ENCODE measurements at places on chromosomes 4 and X.

DNA sequence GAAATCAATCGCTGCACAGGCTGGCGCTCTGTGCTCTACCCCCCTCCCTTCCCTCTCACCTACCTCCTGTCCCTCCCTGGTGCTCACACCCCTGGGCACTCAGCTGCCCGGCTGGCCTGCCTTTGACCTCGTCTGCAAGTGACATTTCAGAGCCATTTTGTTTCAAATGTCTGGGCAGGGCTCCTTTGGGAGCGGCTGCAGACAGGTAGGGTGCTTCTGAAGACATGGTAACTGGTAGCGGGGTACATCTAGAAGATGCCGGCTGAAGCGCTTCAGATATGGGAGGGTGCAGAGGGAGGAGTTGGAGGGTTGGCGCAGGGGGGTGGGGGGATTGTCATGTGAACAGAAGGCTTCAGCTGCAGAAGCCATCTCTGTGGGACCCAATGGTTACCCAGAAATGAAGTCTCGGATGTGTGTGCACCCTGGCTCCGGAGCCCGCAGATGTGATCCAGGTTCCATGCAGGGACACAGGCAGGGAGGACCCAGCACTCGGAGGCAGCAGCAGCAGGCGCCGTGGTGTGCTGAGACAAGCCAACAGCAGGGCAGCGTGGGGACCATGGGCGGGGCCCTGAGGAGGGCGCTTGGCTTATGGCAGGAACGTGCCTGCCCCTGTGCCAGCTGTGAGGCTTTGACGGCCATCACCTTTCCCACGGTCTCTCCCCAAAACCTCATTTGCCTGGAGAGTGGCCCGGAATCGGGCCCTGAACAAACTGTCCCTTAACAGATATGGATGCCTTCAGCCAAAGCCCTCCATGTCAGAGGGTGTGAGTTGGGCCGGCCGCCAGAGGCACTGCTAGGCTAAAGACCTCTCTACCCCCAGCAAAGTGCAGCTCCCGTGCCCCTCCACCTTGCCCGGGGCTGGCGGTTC lies 7.6 kb upstream of the DUSP9 start:
- DNase-seq = no peak

DNA sequence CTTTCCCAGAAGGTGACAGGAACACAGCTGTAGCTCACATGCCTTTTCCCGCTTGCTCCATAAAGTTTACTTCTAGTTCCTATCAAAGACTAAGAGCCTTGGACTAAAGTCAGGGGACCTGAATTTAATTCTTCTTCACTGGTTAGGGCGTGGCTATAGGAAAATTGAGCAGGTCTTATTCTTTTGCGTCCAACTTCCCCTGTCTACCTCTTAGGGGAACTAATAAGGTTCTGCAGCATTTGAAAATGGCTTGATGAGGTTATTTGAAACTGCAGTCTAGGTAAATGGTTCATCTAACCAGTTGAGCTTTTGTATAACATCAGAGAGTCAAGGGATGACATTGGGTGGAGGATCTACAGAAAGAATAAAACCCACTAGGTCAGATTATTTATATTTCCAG lies 2.6 kb downstream of the ARHGAP10 start:
- DNase-seq = no peak

GRCh38 chr4:116724249-116724648 lies 361.1 kb downstream of the TRAM1L1 start:
- no peak for DNase-seq

DNA sequence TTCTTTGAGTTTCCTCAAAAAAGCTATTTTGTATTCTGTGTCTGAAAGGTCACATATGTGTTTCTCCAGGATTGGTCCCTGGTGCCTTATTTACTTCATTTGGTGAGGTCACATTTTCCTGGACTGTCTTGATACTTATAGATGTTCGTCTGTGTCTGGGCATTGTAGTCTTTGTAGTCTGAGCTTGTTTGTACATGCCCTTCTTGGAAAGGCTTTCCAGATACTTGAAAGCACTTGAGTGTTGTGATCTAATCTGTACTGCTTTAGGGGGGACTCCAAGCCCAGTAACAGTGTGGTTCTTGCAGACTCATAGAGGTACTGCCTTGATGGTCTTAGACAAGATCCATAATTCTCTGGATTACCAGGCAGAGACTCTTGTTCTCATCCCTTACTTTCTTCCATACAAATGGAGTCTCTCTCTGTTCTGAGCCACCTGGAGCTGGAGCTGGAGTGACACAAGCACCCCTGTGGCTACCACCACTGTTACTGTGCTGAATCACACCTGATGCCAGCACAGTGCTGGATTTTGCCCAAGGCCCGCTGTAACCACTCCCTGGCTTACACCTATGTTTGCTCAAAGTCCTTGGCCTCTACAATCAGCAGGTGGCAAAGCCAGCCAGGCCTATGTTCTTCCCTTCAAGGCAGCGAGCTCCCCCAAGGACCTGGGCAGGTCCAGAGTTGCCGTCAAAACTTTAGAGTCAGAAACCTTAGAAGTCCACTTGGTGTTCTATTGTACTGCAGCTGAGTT lies 72.3 kb upstream of the EFHC2 start:
- no peak for DNase-seq

GRCh38 chr4:113981591-113981990 lies 2.1 kb upstream of the ARSJ start:
- no peak for DNase-seq

- DNase-seq = no peak
These were observed 181.6 kb upstream of the NOCT start for GRCh38 chr4:138833974-138834373.

DNA sequence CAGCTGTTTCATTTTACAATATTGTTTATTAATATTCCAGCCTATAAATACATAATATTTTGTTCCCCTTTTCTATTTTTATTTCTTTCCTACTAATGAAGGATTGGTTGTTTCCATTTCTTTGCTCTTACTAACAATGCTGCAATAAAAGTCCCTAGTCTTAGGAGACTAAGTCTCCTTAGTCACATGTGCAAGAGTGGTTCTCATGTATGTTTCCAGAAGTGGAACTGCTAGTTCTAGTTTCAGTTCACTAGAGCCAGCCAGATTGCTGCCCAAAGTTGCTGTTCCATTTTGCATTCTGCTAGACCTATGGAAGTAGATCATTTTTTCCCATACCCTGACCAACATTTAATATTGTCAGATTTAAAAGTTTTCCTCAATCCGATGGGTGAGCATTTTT lies 44.3 kb downstream of the CNGA1 start:
- DNase-seq = no peak

GRCh38 chr4:82899374-82900065 lies 1.0 kb upstream of the THAP9 start:
- no peak for DNase-seq

DNA sequence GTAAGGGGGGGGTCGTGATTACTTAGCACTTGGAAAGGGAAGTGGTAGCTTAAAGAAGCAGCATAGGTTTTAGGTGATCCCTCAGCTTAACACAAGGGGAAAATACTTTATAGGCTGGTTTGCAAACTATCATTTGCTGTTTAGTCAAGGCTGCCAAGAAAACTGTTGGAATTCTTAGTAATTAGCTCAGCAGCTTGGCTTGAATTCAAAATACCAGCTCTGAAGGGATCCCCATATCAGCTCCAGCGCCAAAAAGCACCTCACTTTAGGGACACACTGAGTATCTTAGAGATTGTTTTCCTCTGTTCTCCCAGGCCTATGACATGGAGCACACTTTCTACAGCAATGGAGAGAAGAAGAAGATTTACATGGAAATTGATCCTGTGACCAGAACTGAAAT lies 8.8 kb downstream of the TNMD start:
- DNase-seq = no peak

GRCh38 chr4:151692443-151692782 lies 68.4 kb downstream of the GATB start:
- DNase-seq = no peak

GRCh38 chr4:46016306-46016705 lies 107.5 kb downstream of the GABRG1 start:
- DNase-seq = no peak

- no peak for DNase-seq
These were observed 823.8 kb downstream of the CCSER1 start for GRCh38 chr4:90951037-90951436.

DNA sequence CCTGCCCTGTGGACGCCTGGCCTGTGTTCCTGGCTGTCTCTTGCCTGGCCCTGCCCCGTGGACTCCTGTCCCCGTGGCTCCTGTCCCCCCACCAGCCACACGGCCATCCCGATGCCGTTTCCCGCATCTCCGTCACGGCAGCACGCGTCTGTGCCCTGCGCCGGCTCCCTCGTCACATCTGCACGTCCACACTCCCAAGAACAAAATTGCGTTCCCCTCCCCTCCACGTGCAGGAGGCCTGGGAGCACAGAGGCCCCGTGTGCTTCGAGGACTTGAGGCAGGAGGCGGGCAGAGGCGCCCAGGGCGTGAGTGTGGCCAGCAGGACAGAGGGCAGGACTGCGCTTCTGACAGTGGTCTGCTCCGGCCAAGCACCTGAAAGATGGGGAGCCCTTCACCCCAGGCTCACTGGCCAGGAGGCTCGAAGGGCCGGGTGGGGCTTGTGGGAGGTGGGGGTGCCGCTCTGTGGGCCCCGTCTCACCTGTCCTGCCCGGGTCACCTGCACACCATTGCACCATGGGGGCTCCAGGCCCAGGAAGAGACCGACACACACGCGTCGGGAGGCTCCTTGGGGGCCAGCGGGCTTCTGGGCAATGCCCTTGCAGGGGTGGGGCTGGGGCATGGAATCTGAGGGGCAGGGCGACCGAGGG lies 17.3 kb downstream of the FGFRL1 start:
- no peak for DNase-seq

DNA sequence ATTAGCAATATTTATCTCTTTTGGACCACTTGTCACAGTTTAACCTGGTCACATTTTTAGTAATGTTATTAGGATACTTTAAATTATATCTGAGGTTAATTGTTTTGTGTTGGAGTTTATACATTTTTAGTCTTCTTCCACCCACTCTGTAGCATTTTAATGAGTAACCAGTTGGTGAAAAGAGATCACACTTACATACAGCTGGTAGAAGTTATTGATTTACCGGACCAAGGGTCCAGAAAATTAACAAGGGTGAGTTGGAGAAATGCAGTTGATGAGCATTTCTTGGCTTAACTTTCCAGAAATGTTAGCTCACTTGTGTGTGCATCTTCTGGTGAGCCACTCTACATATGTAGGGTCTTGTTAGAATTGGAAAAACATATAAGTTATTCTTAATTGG lies 219.6 kb downstream of the GRXCR1 start:
- no peak for DNase-seq

DNA sequence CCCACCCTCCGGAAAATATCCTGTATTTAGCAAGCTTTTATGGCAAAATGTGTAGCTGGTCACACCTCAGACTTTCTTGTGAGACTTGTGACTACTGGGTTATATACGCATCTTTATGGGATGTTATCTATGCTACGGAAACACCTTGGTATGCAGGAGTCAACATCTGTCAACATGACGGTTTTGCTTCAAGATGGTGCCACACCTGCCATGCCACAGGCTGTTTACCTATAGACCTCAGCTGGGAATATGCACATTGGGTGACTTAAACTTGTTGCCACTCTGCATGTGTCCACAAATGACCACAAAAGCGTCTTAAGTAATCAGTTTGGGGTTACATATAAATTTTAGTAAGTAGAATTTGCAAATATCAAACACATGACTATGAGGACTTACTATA lies 192.3 kb upstream of the ATP6AP2 start:
- no peak for DNase-seq

DNA sequence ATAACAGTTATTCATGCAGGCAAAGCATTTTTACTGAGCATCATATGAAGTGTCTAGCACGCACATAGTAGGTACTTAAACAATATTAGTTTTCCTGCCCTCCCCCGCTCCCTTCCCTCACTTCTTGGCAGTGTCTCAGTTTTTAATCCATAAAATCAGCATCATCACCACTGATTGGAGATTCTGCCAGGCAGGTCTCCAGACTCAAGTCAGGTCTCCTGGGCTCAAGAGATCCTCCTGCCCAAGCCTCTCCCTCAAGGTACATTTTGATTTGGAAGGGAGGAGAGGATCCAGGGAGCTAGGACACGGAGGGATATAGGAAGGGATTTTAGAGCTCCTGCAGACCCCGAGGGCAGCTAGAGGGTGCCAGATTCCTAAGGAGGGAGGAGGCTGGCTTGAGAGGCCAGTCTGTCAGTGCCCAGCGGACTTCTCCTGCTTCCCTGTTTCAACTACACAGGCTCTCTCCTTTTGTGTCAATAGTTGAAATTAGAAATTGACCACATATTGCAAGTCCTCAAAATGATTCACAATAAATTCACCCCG lies 4.4 kb upstream of the FAT1 start:
- no peak for DNase-seq

DNA sequence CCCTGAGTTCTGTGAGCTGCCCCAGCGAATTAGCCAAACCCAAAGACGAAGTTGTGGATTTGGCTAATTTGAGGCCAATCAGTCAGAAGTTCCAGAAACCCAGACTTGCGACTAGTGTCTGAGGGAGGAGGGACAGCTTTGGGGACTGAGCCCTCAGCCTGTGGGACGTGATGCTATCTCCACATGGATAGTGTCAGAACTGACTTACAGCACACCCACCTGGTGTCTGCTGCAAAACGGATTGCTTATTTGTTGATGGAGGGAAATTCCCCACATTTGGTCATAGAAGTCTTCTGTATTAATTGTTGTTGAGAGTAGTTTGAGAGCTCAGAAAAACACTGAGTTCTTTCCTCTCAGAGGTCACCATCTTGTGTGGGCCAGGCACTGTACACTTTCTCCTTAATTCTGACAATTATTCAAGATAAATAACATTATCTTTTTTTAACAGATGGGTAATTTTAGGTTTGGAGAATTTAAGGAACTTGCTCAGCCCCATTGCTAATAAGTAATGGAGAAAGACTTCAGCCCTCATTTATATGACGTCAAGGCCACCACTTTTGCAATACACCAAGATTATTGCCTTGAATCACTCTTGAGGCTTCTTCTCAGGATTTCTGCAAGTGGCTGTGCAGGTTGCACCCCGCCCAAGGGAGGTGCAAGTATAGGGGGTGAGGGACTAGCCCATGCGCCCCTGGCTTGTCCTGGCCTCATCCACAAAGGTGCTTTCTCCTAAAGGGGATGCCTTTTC lies 16.7 kb downstream of the CLRN2 start:
- no peak for DNase-seq

- no peak for DNase-seq
These were observed 20.7 kb upstream of the RNF150 start for GRCh38 chr4:141153751-141154510.

Data from effector memory CD8-positive, alpha-beta T cell (primary cell).